Uterus (tissue), 4 donors: ENCODE measurements at places on chromosomes 16 and 17.

- no peak for DNase-seq
Observed at GRCh38 chr17:39872751-39873150, 4.7 kb downstream of the ZPBP2 start.

GRCh38 chr17:37659925-37660324 lies 16.7 kb upstream of the DDX52 start:
- DNase-seq = no peak

GRCh38 chr16:75329943-75330342 lies 78.5 kb upstream of the BCAR1 start:
- DNase-seq = no peak

- no peak for DNase-seq
Observed at GRCh38 chr17:1607971-1608320, 20.7 kb downstream of the SLC43A2 start.

DNA sequence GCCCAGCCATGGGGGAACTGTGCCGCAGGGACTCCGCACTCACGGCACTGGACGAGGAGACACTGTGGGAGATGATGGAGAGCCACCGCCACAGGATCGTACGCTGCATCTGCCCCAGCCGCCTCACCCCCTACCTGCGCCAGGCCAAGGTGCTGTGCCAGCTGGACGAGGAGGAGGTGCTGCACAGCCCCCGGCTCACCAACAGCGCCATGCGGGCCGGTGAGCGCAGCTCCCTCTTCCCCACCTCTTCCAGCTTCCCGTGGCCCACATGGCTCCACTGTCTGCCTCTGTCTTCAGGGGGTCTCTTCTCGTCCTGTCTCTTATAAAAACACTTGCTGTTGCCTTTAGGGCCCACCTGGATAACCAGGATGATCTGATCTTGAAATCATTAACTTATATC lies 11.6 kb downstream of the CARD14 start:
- DNase-seq = no peak

DNA sequence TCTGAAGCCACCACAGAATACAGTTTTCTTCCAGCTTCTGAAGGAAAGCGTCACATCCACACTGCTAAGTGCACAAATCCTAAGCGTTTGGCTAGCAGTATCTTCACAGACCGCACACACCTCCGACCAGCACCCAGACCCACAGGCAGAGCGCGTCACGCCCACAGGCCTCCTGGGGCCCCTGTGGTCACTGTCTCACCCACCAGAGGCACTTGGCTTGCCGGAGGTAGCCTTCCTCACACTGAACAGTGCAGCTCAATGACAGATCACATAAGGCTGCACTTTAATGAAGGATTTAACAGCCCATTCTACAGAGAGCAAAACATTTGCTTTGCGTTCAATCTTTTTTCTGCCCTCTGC lies 21.2 kb downstream of the SPHK1 start:
- no peak for DNase-seq

- peak; percentile 41 for DNase-seq
Observed at GRCh38 chr17:55275894-55276804, 11.4 kb downstream of the HLF start.

GRCh38 chr16:77610496-77610895 lies 111.8 kb upstream of the NUDT7 start:
- no peak for DNase-seq

GRCh38 chr17:54882371-54882770 lies 18.3 kb upstream of the TOM1L1 start:
- no peak for DNase-seq

DNA sequence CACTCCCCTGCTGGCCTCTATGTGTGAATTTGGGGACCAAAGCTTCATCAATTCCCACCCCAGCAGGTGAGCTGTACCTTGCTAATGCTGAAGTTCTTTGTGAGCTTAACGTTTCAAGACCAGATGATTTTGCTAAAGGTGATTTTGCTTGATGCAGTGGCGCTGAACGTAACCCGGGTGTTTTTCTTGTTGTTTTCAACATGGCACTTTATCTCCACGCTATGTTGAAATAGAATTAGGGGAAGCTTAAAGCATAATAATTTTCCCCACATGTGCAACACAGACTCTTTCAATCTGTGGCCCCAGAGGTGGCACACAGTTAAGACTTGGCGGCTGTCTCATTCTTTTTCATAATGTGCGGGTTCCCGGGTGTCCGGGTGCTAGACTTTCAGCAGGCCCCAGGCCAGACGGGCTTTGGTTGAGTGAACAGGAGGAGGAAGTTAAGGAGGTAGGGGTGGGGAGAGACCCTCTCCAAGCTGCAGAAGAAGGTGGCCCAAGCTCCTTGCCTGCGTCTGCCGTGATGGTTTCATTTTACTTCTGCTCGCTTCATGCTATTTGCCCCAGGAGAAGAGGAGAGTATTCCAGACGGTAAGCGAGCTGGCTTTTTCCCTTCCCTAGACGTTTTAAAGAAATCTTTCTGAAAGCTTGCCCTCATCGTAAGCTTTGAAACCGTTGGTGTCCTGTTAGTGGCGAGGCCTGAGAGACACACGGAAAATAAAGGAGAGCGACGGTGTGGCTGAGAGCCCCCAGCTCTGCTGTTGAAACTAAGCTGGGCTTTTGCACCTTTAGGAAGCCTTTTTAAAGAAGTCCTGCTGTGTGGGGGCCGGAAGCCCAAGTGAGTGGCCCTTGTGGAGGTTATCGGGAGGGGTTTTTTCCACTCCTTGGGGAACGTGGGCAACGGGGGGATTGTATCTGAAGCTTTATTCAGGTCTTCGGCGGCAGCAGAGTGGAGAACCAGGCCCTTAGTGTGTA lies 4.2 kb downstream of the FOXC2 start:
- no peak for DNase-seq

DNA sequence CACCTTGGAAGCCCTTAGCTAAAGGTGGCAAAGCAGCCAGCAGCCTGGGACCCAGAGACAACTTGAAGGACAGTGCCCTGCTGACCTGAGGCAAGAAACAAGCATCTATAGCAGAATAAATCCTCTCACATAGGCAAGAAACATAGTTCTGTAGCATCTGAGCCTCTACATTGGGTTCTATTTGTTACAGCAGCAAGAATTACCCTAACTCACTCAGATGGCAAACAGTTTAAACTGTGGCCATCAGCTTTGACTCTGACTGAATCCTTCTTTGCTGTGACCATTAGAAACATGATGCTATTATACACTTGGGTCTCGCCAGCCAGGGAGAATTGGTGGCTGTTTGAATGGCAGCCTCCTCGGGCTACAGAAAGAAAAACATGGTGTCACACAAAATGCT lies 53.1 kb upstream of the CCL1 start:
- DNase-seq = no peak

GRCh38 chr17:15935891-15936290 lies 9.0 kb upstream of the ADORA2B start:
- DNase-seq = no peak
